T-helper 2 cell treated with Interferon-gamma antibody and Interleukin-4, amounts not matched to agents 5 μg/mL and 100 μg/mL, for 36 hours (primary cell): ENCODE measurements at places on chromosomes 1 and 21.

- no peak overlapping the region for H3K4me3 ChIP-seq
- peaks cover 6% of the 10 kb centered on the region for H3K4me1 ChIP-seq
- H3K27me3 ChIP-seq = peaks cover 5% of the 10 kb centered on the region
- DNase-seq = no peak
- no peak overlapping the region for H3K27ac ChIP-seq
Measured at GRCh38 chr1:62726011-62726442, 37.8 kb upstream of the DOCK7 start.

- no peak overlapping the region for H3K4me3 ChIP-seq
- no peaks in the 10 kb centered on the region for H3K4me1 ChIP-seq
- no peaks in the 10 kb centered on the region for H3K36me3 ChIP-seq
- no peak for DNase-seq
- no peak overlapping the region for H3K27ac ChIP-seq
- H3K27me3 ChIP-seq = peaks cover 8% of the 10 kb centered on the region
Measured at GRCh38 chr1:157830887-157831286, 10.7 kb downstream of the CD5L start.

GRCh38 chr1:106289265-106289928, 767.1 kb upstream of the PRMT6 start:
- H3K27ac ChIP-seq = no peak overlapping the region
- no peaks in the 10 kb centered on the region for H3K27me3 ChIP-seq
- no peaks in the 10 kb centered on the region for H3K4me1 ChIP-seq
- no peaks in the 10 kb centered on the region for H3K36me3 ChIP-seq

DNA sequence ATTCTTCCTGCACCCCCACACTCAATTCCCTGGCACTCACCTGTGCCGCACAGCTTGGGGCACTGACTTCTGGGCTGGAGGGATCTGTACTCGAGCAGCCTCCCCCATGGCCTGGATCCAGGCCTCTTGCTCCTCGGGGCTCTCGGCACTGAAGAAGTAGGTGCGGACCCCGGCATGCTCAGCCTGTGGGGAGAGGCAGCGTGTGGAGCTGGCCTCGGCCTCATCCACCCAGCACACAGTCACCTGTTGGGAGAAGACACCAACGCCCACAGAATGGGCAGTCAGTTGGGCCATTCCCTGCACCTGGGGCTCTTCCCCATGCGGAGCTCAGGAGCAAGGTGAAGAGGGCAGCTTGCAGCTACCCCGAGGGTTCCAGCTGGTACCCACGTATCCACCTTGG, 47.5 kb upstream of the GOLT1A start:
- peaks cover 4% of the 10 kb centered on the region for H3K27me3 ChIP-seq
- H3K4me3 ChIP-seq = no peak overlapping the region
- no peak overlapping the region for H3K27ac ChIP-seq
- H3K4me1 ChIP-seq = peaks cover 2% of the 10 kb centered on the region

- H3K36me3 ChIP-seq = no peaks in the 10 kb centered on the region
- no peak for DNase-seq
- H3K27me3 ChIP-seq = peaks cover 2% of the 10 kb centered on the region
- no peaks in the 10 kb centered on the region for H3K4me1 ChIP-seq
- H3K27ac ChIP-seq = no peak overlapping the region
Measured at GRCh38 chr1:199774433-199775089, 252.9 kb upstream of the NR5A2 start.

DNA sequence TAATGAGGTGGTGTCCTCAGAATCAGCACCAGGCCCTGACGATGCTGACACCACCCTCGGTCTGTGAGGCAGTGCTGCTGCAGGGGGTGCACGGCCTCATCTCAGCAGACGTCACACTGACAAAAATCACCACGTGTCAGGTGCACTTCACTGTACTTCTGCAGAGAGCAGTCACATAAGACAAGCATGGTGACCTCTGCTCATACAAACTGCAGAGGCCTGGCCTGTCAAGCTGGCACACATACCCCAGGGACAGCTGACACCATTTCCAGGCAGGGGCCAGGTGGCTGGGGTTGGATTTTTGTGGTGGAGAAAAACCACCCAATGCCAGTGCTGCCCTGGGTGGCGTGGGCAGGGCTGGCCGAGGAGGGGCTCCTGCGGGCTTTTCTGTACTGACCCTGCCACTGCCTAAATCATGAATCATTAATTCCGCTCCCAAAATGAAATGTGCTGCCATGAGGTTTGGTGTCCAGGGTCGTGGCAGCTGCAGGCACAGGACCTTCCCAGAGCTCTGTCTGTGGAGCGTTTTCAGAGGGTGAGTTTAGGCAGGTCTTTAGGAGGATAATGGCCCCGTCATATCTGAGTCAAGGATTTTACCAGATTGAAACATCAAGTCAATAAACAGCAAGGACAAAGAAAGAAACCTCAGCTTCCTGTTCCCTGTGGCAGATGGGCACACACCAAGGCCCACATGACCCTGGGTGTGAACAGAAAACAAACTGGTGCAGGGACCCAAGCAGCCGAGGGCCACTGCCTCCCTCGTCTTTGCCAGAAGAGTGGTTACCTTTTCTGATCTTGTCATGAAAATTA, 33.4 kb upstream of the GPR153 start:
- H3K4me3 ChIP-seq = no peak overlapping the region
- DNase-seq = no peak
- H3K27ac ChIP-seq = no peak overlapping the region

GRCh38 chr1:119918301-119918700, 22.0 kb upstream of the ADAM30 start:
- DNase-seq = no peak
- H3K4me1 ChIP-seq = no peaks in the 10 kb centered on the region
- peaks cover 70% of the 10 kb centered on the region for H3K36me3 ChIP-seq
- H3K27ac ChIP-seq = no peak overlapping the region
- H3K4me3 ChIP-seq = no peak overlapping the region
- no peaks in the 10 kb centered on the region for H3K27me3 ChIP-seq

DNA sequence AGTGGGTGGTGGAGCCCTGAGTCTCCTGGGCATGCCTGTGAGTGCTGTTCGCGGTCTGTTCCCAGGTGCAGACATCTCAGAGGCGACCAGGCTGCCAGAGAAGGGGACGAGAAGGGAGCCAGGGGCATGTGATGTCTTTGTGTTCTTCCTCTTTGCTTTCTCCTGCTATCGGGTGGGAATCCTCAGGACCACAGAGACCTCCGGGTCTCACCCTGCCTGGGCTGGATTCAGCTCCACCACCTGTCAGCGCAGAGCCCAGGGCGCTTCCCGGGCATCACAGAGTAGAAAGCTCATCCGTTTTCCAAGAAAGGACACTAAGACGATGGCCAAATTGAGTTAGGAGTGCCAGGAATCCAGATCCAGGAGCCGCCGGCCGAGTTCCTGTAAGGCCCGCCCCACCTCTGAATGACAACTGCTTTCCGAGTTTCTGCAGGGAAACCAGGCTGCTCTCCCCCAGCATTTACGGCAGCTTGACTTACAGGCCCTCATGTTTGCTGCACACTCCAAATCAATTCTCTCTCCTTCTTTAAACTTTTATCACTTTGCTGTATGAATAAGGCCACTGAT, 130.8 kb downstream of the CAMTA1 start:
- no peak for DNase-seq
- H3K4me1 ChIP-seq = peaks cover 3% of the 10 kb centered on the region
- peaks cover 3% of the 10 kb centered on the region for H3K27me3 ChIP-seq
- no peak overlapping the region for H3K27ac ChIP-seq
- no peak overlapping the region for H3K4me3 ChIP-seq
- H3K36me3 ChIP-seq = no peaks in the 10 kb centered on the region

DNA sequence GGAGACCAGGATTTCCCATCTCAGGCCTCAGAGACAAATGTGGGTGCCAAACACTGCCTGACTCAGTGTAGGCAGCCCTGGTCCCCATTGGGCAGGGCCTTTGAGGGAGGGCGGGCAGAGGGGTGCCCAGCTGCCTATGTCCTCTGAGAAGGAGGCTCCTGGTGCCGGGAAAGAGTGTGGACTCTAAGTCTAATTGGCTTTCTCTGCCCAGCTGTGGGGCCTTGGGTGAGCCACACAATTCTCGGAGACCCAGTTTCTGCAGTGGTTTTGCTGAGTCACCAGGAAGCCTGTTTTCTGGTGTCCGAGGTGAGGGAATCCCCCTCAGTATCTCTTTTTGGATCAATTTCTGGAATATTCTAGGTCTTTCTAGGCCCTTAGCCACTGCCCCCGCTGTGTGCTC, 35.3 kb upstream of the ACTL8 start:
- H3K27ac ChIP-seq = no peak overlapping the region
- DNase-seq = no peak
- H3K4me1 ChIP-seq = no peaks in the 10 kb centered on the region
- H3K36me3 ChIP-seq = no peaks in the 10 kb centered on the region
- H3K27me3 ChIP-seq = no peaks in the 10 kb centered on the region

- H3K4me3 ChIP-seq = no peak overlapping the region
- no peak overlapping the region for H3K27ac ChIP-seq
- no peaks in the 10 kb centered on the region for H3K4me1 ChIP-seq
- H3K36me3 ChIP-seq = peaks cover 15% of the 10 kb centered on the region
- H3K27me3 ChIP-seq = no peaks in the 10 kb centered on the region
Measured at GRCh38 chr1:27760426-27760825, 12.6 kb upstream of the STX12 start.

DNA sequence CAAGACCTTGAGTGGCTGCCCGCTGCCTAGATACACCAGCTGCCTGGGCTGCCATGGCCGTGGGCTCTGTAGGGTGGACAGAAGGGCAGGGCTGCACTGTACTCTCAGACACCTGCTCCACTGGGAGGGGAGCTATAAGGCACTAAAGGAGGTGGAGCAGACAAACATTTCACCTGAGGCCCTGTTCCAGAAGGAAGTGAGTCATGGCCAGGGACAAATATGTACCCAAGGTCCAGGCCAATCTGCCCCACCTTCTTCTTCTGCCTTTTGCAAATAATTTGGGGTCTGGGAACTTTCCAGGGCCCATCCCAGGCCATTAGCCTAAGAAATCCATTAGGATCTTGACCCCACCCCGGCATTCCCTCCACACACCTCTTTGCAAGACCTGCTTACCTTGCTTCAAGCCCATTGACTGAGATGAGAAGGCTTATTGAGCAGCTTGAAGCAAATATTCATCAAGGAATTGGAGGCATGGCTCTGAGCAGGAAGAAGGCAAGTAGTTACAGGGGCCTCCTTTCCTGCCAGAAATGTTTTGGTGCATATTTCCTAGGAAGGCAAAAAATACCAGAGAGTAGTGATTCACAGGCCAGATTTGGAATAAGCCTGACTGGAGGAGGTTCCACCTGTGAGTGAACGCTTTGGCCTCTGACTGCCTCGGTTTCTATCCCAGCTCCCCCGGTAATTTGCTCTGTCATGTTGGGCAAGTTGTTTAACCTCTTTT, at the start of gene CAPN8:
TSS of gene CAPN8 (minus strand) at position 110 of the 721 bp plus-strand sequence. CDS start at position 55, 55 bp downstream.
- DNase-seq = no peak
- H3K27me3 ChIP-seq = peaks cover 16% of the 10 kb centered on the region
- H3K36me3 ChIP-seq = no peaks in the 10 kb centered on the region
- H3K27ac ChIP-seq = no peak within 1 kb of the TSS

DNA sequence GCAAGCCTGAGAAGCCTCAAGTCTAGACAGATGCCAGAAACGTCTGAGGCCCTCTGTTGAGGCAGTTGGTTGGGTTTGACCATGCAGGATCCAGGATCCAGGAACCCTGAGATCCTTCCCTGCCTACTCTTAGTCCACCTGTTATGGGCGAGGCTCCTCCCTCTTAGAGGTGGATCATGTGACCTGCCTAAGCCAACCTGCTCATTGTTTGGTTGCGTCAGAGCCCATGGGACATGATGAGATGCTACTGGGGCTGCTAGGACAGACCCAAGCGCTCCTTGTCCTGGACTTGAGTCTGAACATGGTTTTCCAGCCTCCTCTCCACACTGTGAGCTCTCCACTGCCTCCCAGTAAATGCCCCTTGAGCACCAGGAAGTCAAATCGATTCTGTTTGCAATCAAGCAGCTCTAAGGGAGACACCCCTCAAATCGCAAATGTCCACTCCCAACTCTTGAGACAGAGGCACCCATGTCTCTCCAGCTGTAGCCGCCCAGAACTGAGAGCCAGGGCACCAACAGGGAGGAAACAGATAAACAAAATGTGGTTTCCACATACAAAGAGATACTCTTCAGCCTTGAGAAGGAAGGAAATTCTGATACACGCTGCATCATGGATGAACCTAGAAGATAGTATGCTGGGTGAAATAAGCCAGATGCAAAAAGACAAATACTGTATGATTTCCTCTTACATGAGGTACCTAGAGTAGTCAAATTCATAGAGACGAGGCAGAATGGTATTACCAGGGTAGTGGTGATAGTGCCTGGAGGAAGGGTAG, 31.7 kb upstream of the WNT4 start:
- peaks cover 1% of the 10 kb centered on the region for H3K4me1 ChIP-seq
- no peak overlapping the region for H3K27ac ChIP-seq
- H3K4me3 ChIP-seq = no peak overlapping the region
- no peak for DNase-seq
- H3K27me3 ChIP-seq = peaks cover 2% of the 10 kb centered on the region

DNA sequence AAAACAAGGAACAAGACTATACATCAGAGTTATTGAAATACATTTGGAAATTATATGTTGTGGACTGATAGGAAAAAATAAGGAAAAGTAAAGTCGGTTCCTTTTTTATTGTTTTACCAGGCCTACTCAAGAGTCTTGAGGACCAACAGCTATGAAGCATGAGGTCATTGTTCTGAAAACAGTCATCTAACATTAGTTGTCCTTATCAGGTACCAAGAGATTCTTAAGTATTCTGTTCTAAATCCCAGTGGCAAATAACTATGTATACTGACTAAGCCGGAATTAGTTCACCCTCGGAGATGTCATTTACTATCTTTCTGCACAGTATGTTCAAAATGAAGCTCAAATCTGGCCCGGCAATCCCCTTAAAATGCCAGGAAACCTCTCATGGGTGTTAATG, 585 bp downstream of the ADGRL4 start:
- no peaks in the 10 kb centered on the region for H3K36me3 ChIP-seq
- H3K27me3 ChIP-seq = no peaks in the 10 kb centered on the region
- no peak for DNase-seq
- no peaks in the 10 kb centered on the region for H3K4me1 ChIP-seq
- no peak overlapping the region for H3K27ac ChIP-seq

DNA sequence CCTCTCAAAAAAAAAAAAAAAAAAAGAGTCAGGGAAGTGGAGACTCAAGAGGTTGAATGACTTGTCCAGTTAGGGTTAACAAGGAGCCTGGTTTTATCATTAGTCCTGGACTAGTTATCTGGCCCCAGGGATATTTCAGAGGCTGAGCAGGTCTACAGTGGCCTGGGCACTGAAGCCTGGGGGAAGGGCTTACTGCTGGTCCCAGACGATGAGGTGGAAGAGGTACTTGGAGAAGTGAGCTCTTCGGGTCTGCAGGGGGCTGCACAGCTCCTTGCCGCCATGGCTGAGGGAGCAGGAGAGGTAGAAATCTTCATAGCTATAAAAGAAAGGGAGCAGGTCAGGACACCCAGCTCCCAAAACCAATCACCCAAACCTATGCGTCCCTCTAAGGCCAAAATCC, 40.1 kb downstream of the PIK3C2B start:
- peaks cover 14% of the 10 kb centered on the region for H3K4me1 ChIP-seq
- H3K4me3 ChIP-seq = no peak overlapping the region
- no peaks in the 10 kb centered on the region for H3K27me3 ChIP-seq
- DNase-seq = no peak

DNA sequence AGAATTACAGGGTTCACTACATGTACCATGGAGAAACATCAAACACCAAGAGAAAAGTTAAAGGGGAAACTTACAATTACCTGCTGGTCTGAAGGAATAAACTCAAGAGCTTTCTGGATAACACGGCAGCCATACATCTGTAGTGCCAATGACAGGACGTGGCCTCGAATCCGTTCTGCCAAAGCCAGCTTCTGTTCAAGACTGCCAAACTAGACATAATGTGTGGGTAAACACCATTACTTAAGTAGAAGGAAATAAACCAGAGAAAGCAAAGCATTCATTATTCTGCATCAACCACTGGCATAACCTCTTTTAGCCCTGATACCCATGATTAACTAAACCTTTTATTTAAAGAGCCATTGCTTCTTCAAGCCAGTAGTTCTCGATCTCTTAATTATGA, 41.5 kb upstream of the SDC3 start:
- no peak overlapping the region for H3K27ac ChIP-seq
- H3K36me3 ChIP-seq = peaks cover 68% of the 10 kb centered on the region
- no peak overlapping the region for H3K4me3 ChIP-seq
- peaks cover 16% of the 10 kb centered on the region for H3K4me1 ChIP-seq
- no peak for DNase-seq
